ENCODE measurements at places on chromosomes 4 and X.

GRCh38 chr4:188611143-188611542 is 471.9 kb downstream of the TRIML1 start:
- DNase-seq = no peak

GRCh38 chr4:172141025-172141424 is 327.8 kb downstream of the GALNTL6 start:
- DNase-seq = no peak

- DNase-seq = no peak
Observed at GRCh38 chrX:111511477-111511876, at the start of gene SERTM2. TSS of gene SERTM2 (plus strand) at chrX:111511645. CDS start at chrX:111518858, 7,213 bp downstream.

DNA sequence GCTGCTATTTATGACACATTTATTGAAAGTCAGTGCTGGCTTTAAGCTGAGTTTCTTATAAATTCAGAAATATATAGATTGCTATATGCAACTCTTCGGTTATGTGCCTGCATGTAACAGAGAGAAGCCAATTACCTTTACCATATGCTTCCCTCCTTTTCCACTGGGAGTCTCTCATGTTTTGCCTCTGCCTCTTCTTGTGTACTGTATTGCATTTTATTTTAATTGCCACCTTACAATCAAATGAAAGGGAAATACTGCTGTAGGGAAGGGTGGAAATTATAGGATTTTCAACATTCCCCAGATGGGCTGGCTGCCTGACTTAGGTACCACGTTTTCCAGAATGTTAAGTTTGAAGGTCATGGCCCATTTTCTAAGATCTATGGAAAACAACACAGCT is 655.4 kb upstream of the SLIT2 start:
- DNase-seq = no peak

GRCh38 chr4:178599521-178599920 is 1157.3 kb upstream of the AGA start:
- DNase-seq = no peak

DNA sequence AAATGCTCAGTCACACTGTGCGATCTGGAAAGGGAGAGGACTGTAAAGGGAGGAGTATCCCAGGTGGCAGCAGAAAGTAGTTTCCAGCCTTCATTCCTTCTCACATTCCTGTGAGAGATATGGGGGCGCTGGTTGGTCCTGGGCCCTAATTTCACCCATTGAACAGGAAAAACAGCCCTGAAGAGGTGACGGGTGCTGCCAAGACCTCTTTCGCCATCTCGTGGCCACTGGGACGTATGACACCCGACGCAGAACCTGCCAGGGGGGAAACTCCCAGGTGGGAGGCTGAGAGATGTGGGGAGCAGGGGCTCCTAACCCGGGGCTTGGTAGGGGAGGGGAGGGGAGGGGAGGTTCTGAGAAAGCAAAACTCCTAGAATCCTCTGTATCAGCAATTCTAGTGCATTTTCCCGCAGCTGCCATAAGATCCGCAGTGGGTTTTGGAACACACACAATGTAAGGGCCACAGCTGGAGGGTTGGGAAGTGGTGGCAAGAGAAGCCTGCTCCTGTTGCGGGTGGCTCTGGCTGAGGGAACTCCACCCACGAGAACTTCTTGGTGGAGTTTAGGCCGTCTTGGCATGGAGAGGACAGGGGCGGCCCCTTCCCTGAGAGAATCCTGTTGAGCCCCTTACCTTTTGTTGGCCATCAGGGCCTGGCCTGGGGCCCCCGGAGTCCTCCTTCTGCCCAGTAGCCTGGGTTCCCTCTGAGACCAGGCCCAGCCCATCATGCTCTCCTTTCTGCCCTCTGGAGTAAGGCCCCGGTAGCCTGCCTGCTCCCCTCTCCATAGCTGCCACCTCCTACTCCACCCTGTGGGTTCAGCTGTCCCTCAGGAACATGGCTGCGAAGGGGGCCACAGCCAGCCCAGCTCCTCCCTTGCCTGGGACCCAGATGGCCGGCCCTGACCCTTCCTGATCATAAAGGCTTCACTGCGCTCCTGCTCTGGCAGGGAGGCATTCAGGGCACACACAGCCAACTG is 134.1 kb downstream of the OR13H1 start:
- DNase-seq = peak; percentile 12

GRCh38 chr4:18110099-18110498 is 88.5 kb upstream of the LCORL start:
- no peak for DNase-seq

DNA sequence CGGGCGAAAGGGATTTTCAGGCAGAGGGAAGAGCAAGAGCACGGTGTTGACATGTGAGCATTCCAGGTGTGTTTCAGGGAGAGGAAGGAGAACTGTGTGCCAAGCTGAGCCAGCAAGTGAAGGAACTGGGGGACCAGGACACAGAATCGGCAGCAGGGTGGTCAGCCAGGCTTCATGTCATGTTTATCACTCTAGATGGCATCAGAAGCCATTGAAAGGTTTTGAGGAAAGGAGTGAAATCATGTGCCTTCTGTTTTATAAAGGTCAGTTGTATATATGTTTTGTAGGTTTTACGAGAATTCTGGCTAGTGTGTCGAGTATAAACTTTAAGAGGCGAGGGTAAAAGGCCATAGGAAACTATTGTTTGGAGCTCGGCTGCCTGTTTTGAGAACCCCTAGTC is 682.3 kb downstream of the TRIML1 start:
- no peak for DNase-seq

GRCh38 chr4:118173956-118174725 is 139.9 kb downstream of the NDST3 start:
- DNase-seq = no peak

DNA sequence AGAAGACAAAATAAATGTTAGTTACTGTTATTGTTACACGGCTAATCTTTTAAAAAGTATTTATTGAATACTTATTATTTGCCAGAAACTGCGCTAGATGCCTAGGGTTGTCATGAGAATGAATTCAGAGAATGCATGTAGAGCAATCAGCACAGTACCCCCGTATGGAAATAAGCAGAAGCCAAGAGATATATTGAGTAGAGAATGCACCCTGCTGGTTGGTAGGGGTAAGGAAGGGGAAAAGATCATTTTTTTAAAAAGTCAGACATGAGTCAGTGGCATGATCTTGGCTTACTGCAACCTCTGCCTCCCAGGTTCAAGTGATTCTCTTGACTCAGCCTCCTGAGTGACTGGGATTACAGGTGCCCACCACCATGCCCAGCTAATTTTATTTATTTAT is 13.1 kb upstream of the DRP2 start:
- DNase-seq = no peak

GRCh38 chr4:102828497-102828808 is 1.1 kb upstream of the UBE2D3 start:
- DNase-seq = no peak

DNA sequence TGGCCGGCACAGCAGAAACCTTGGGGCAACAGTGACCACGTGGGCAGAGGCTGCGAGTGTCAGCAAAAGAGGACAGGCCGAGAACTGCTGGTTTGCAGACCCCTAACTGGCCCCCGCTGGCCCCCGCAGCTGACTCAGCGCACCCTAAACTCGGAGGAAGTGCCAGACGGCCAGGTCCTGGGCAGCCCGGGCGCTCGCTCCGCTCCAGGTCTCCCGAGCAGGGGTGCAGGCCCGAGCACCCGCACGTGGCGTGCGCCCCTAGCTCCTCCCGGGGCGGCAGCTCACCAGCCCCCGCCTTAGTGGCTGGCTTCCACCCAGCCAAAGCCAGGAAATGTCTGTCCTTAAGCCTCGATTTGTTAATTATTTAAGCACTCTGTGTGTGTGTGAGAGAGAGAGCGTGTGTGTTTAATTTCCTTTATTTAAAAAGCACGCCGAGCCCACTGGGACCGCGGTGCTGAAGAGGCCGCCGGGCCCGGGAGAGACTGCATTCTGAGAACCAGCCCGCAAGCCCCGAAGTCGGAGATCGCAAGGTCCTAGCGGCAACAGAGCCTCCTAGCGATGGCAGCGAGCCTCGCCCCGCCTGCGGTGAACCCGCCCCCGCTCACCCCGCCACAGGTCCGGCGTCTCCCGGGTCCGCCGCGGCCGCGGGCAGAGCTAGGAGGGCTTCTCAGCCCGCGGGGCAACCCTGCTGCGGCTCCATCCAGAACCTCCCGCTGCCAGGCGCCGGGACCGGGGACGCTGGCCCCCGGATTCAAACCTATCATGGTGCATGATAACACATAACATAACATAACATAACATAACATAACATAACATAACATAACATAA is 45.9 kb upstream of the CDKN2AIP start:
- DNase-seq = peak; percentile 57

DNA sequence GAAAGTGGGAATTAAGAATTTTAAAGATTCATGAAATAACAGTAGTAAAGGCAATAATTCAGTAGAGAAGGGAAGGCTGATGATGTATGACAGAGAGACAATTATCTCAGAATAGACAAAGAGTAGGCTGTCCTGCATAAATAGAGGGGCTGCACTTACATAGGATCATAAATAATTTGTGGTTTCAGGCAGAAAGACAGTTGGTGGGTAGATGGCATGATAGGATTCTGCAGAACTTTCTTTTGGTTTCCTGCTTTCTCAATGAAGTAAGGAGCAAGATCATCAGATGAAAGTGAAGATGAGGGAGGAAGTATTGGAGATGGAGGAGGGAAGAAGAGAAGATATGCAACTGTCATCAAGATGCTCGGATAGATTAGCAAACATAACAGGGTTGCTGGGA is 604.9 kb upstream of the ZFP42 start:
- DNase-seq = no peak
